ENCODE measurements at places on chromosomes 5 and 9. TPM values are rescaled to one million over a fixed set of nuclear protein-coding genes. Genes with fewer than 3 reads are reported as not detected.

The ANKRD31 gene
- total RNA-seq, result 0.16 TPM

The SLC34A3 gene
- total RNA-seq, result not detected

The SEMA6A gene
- total RNA-seq, result 28.5 TPM

The MOB3B gene
- 5.8 TPM for total RNA-seq

The CSF1R gene
- total RNA-seq, result 125 TPM

The ZNF346 gene
- 16.8 TPM for total RNA-seq

The HTR1A gene
- total RNA-seq, result 0.52 TPM

GRCh38 chr5:138064526-138064925 is 19.3 kb upstream of the WNT8A start:
- no peaks in the 10 kb centered on the region for H3K27me3 ChIP-seq
- no peak for DNase-seq
- no peaks in the 10 kb centered on the region for H3K36me3 ChIP-seq
- H3K4me1 ChIP-seq, result no peaks in the 10 kb centered on the region

GRCh38 chr5:59034498-59035186 is 451.8 kb downstream of the RAB3C start:
- H3K27ac ChIP-seq, result no peak overlapping the region
- no peaks in the 10 kb centered on the region for H3K36me3 ChIP-seq
- no peak overlapping the region for H3K4me3 ChIP-seq
- no peaks in the 10 kb centered on the region for H3K27me3 ChIP-seq
- DNase-seq, result no peak

DNA sequence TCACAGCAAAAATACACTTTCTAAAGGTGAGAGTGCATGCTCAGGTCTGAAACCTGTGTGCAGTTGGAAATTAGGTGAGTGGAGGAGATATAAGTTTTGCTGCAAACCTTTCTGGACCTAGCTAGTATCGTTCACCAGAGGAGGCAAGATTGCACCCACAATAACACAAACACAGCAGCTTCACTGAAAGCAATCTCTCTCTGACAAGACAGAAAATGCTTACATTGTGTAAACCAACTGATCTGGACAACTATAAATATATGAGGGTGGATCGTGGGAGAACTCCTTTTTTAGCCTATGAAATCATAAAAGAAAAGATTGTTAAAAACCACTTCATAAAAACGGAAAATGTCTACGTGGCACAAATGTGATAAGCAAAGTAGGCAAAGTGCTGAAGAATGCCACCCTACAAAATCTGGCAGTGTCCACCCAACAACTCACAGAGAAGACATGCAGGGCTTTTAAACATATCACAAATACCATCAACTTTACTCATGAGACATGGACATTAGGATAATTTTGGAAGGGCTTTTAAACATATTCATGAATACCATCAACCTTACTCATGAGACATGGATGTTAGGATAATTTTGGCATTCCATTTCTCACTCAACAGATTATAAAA is 134.3 kb downstream of the CDH18 start:
- DNase-seq, result no peak
- H3K36me3 ChIP-seq, result no peaks in the 10 kb centered on the region
- H3K27ac ChIP-seq, result no peak overlapping the region
- no peaks in the 10 kb centered on the region for H3K27me3 ChIP-seq

GRCh38 chr5:135362102-135362501 is 36.9 kb downstream of the MACROH2A1 start:
- H3K4me3 ChIP-seq, result no peak overlapping the region
- H3K36me3 ChIP-seq, result peaks cover 3% of the 10 kb centered on the region
- no peak overlapping the region for H3K27ac ChIP-seq
- no peak for DNase-seq
- no peaks in the 10 kb centered on the region for H3K27me3 ChIP-seq

- H3K4me1 ChIP-seq, result no peaks in the 10 kb centered on the region
- H3K27me3 ChIP-seq, result no peaks in the 10 kb centered on the region
- no peak overlapping the region for H3K27ac ChIP-seq
- H3K4me3 ChIP-seq, result no peak overlapping the region
- DNase-seq, result no peak
Observed at GRCh38 chr9:6961845-6962522, 204.2 kb downstream of the KDM4C start.

GRCh38 chr5:144644317-144644716 is 473.6 kb downstream of the KCTD16 start:
- no peak overlapping the region for H3K27ac ChIP-seq
- H3K4me1 ChIP-seq, result no peaks in the 10 kb centered on the region
- no peaks in the 10 kb centered on the region for H3K27me3 ChIP-seq
- H3K36me3 ChIP-seq, result no peaks in the 10 kb centered on the region
- H3K4me3 ChIP-seq, result no peak overlapping the region
- no peak for DNase-seq

DNA sequence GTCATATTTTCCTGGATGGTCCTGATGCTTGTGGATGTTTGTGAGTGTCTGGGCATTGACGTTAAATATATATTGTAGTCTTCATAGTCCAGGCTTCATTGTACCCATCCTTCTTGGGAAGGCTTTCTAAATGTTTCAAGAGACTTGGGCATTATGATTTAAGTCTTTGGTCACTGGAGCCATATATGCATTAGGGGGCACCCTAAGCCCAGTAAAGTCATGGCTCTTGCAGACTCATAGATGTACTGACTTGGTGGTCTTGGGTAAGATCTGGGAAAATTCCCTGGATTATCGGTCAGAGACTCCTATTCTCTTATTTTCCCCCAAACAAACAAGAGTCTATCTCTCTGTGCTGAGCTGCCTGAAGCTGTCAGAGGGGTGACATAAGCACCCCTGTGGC is 271.1 kb downstream of the TRIM36 start:
- H3K27me3 ChIP-seq, result no peaks in the 10 kb centered on the region
- H3K4me1 ChIP-seq, result no peaks in the 10 kb centered on the region
- H3K36me3 ChIP-seq, result no peaks in the 10 kb centered on the region
- DNase-seq, result no peak
- H3K4me3 ChIP-seq, result no peak overlapping the region

DNA sequence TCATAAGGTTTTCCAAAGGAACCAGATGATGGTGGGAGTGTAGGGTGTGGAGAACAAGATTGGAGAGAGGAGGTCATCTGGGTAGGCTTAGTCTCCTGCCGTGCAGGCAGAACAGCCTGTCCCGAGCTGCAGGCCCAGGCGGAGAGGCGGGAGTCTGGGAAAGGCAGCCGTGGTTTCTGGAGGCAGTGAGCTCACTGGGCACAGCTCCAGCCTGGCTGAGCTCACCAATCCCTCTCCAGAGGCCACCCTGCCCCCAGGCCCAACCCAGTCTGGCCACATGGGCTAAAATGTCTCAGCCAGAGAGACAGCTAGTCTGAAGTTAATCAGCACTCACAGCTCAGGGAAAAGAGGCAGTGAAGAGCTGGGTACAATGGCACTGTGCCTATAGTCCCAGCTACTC is 12.3 kb downstream of the P4HA2 start:
- peaks cover 3% of the 10 kb centered on the region for H3K4me1 ChIP-seq
- H3K27ac ChIP-seq, result peak overlapping the region; percentile 95
- no peak overlapping the region for H3K4me3 ChIP-seq
- DNase-seq, result peak; percentile 97
- H3K27me3 ChIP-seq, result no peaks in the 10 kb centered on the region

DNA sequence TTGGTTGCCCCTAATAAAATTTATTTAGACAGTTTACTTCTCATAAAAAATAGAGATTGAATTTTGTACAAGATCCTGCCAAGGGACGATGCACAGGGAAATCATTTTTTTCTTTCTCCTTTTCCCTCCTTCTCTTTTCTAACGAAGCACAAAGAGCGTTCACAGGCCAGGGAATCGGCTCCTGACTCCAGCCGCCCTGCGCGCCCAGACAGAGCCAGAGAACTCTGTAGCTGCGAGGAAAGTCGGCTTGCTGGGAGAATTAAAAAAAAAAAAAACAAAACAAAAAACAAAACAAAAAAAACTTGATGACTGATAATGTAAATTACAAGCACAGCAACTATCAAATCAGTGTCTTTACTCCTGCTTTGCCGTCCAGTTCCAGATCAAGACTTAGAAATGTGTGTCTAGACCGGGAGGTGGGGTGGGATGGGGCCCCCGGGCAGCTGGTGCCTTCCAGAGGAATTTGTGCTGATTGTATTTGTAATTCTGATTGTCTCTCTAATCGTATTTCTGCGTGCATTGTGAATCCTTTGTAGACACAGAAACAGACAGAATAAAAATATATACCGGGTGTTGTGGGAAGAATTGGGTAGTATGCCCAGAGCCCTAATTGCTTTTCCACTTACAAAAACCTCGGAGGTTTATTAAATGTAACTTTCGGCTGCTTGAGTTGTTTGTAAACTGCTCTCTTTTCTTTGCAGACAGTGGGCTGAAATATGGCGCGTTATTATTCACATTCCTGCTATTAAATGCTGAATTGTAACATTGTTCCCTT is 3.6 kb upstream of the OTP start:
- peaks cover 3% of the 10 kb centered on the region for H3K4me1 ChIP-seq
- no peaks in the 10 kb centered on the region for H3K36me3 ChIP-seq
- no peak overlapping the region for H3K27ac ChIP-seq

DNA sequence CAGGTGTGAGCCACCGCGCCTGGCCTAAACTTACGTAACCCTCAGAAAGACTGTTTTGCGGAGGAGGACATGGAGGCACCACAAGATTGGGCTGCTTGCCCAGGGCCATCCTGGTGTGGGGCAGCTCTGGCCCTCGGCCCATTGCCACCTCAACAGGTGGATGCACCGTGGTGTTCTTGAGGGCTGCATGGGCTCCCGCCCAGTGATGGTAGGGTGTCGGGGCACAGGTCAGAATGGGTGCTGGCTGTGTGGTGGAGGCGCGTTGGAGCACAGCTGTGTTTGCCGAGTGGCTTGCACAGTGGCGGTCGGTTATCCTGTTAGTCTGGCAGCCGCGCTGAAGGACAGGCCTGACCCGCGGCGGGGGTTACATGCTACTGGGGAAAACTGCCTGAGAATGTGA is 196.9 kb downstream of the CACNA1B start:
- H3K27ac ChIP-seq, result no peak overlapping the region
- no peaks in the 10 kb centered on the region for H3K36me3 ChIP-seq
- no peak overlapping the region for H3K4me3 ChIP-seq
- peak; percentile 55 for DNase-seq
- no peaks in the 10 kb centered on the region for H3K4me1 ChIP-seq

DNA sequence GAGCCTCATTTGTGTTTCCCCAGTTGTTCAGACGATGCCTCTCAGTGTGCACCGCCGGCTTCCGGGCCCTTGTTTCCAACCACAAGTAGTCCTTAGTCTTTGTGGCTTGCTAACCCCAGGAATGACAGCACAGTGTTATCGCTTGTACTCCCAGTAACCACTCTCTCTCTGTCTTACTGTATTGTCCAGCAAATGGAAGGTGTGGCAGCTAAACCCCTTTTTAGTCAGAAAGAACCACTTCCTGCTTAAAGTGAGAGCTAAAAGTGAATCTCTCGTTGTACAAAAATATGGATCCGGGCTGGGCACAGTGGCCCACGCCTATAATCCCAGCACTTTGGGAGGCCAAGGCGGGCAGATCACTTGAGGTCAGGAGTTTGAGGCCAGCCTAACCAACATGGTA is 61.3 kb downstream of the ENC1 start:
- no peak overlapping the region for H3K27ac ChIP-seq
- H3K4me3 ChIP-seq, result no peak overlapping the region
- no peak for DNase-seq
- H3K4me1 ChIP-seq, result no peaks in the 10 kb centered on the region
- H3K36me3 ChIP-seq, result no peaks in the 10 kb centered on the region

- DNase-seq, result no peak
- no peaks in the 10 kb centered on the region for H3K27me3 ChIP-seq
- no peaks in the 10 kb centered on the region for H3K36me3 ChIP-seq
Observed at GRCh38 chr5:167030500-167031120, 1260.8 kb upstream of the WWC1 start.

DNA sequence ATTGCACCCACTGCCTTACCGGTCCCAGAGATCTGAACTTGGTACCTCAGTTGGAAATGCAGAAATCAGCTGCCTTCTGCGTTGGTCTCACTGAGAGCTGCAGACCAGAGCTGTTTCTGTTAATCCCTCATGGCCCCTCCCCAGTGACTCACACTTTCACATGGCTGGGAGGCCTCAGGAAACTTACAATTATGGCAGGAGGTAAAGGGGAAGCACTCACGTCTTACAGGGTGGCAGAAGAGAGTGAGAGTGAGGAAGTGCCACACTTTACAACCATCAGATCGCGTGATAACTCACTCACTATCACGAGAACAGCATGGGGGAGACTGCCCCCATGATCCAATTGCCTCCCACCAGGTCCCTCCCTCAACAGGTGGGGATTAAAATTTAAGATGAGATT is 648.5 kb downstream of the MTRR start:
- no peak overlapping the region for H3K4me3 ChIP-seq
- no peaks in the 10 kb centered on the region for H3K4me1 ChIP-seq
- no peak for DNase-seq
- no peaks in the 10 kb centered on the region for H3K27me3 ChIP-seq

DNA sequence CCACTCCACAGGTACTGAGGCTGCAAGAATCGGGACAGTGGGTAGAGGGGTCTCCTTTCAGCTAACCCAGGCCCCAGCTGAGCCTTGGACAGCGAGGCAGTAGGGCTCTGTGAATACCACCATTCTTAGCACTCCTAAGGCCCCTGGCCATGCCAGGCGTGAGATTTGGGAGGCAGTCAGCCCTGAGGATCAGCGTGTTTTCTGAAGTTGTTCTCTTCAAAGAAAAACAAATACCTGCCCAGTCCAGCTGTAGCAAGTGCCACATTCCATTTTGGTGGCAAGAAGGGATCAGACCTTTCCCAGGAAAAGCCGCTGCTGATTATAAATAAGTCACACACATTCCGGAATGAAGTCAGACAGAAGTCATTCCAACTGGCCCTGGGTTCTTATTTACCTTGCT is 47.8 kb downstream of the RALGPS1 start:
- H3K4me1 ChIP-seq, result peaks cover 3% of the 10 kb centered on the region
- H3K36me3 ChIP-seq, result no peaks in the 10 kb centered on the region
- no peak overlapping the region for H3K4me3 ChIP-seq
- no peak for DNase-seq

GRCh38 chr9:98172604-98173003 is 19.8 kb downstream of the CORO2A start:
- no peaks in the 10 kb centered on the region for H3K4me1 ChIP-seq
- DNase-seq, result no peak
- no peak overlapping the region for H3K27ac ChIP-seq
- no peaks in the 10 kb centered on the region for H3K36me3 ChIP-seq
- no peak overlapping the region for H3K4me3 ChIP-seq

DNA sequence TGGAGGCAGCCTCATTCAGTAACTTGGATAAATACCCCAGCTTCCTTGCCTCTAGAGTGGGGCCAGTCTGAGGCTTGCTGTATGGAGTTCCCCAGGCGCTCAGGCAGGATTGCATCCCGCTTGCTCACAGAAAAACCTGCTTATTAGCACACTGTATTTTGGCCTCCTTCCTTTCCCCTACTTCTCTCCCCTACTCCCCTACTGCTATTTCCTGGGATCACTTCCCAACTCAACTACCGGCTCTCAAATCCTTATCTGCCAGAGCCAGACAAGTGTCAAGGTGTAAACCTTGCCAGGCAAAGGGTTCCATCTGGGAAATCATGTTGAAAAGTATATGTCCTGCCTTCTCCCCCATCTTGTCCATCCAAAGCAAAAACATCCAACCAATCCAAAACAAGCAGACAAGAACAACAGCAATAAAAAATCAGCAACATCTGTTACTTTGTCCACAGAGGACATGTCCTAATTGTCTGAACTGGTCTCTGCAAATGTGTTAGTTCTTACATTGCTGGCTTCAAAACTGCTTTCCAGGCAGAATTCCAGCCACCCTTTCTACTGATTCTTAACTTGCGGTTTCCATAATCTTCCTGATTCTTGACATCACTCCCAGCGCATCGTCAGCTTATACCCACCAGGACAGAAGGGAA is 164.1 kb upstream of the SEMA6A start:
- no peaks in the 10 kb centered on the region for H3K27me3 ChIP-seq
- no peaks in the 10 kb centered on the region for H3K4me1 ChIP-seq
- no peaks in the 10 kb centered on the region for H3K36me3 ChIP-seq
- no peak overlapping the region for H3K27ac ChIP-seq
- no peak for DNase-seq
- H3K4me3 ChIP-seq, result no peak overlapping the region

Measured in aorta (tissue), 5 donors.